Activated naive CD4-positive, alpha-beta T cell (primary cell): ENCODE measurements at places on chromosomes 1 and 21.

- no peak for DNase-seq
Observed at GRCh38 chr1:89041119-89041641, 18.5 kb upstream of the GBP3 start.

DNA sequence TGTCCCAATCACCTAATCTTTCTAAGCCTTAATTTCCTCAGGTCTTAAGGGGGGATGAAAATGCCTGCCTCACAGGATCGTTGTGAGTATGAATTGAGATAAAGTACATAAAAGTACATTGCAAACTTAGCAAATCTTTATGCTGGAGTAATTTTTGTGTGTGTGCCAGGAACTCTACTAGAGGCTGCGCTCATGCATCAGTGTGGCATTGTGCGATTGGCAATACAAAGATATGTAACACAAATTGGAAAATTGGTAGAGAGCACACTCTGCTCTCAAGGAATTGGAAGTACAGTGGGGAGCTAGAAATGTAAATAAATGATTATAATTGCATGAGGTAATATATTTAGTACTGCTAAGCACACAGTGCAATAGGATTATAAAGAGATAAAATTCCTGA, 398.3 kb downstream of the DUSP10 start:
- DNase-seq = no peak

DNA sequence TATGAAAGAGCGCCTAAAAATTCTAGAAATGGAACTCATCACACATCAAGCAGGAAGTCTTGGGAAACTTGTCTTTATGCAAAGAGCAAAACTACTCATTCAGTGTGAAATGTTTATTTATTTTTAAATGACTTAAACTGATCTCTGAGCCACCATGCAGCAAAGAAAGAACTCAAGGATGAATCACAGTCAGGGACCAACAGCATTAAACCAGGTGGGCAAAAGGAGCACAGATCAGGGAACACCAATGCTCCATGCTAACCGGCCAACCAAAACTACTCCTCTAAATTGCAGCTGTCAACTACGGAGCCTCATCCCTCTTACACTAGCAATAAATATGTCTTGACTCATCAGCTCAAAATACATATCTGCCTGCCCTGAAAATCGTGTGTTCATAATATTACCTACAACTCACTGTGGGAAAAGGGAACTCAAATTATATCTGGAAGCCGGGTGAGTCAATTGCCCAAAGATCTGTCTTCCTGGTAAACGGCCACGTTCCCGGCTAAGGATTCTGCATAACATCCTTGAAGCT, 129.2 kb downstream of the PTPN14 start:
- no peak for DNase-seq

DNA sequence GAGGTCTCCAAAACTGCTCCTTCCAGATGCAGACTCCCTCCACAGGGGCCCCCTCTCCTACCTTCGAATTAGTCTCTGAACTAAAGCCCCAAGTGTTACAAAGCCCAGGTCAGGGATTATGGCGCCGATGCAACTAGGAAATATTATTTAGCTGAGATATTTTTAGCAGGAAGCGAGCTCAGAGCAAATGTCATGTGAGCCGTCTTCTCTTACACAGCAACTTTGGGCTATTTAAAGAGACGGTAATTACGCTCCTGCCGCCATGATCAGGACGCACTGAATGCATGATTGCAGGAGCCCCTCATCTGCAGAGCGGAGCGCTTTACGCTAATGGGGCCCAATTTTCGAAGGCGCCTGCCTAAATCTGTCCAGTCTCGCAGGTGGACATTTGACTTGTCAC, 55.3 kb upstream of the TARDBP start:
- DNase-seq = no peak

DNA sequence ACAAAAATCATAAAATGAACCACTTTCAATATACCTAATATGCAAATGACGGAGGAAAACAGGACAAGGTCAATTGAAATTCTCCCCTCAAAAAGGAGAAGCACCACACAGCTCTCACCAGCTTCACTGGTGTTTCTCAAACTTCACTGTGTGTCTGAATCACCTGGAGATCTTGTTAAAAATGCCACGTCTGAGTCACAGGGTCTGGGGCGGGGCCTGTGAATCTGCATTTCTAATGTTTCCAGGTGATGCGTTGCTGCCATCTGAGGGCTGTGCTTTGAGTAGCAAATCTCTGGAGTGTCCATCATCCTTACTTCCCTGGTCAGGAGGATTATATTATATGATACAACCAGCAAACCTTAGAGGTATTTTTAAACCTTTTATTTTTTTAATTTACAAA, 9.0 kb downstream of the CLDN19 start:
- no peak for DNase-seq

DNA sequence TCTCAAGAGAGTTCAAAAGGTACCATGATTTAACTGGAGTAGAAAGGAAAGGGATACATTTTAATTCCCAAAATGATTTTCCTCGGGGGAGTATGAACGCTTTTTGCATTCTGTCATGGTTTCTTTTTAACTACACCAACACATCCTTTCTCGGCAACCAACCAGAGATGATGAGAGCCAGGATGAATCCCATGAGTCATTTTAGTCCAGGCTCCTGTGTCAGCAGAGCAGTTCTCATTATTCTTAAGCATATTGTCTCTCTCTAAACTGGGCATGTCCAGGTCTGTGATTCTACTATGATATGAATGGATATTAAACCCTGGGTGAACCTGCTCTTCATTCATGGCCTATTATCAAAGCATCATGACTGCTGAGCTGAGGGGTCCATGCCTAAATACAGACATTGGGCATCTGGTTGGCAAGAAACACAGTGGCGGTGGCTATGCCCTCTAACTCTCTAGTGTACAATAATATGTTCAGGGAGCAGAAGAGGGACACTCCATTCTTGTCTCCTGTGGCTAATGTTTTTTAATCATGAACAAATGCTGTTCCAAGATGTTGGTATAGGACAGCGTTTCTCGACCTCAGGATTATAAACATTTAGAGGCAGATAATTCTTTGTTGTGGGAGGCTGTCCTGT, 124.3 kb upstream of the ESRRG start:
- DNase-seq = no peak

DNA sequence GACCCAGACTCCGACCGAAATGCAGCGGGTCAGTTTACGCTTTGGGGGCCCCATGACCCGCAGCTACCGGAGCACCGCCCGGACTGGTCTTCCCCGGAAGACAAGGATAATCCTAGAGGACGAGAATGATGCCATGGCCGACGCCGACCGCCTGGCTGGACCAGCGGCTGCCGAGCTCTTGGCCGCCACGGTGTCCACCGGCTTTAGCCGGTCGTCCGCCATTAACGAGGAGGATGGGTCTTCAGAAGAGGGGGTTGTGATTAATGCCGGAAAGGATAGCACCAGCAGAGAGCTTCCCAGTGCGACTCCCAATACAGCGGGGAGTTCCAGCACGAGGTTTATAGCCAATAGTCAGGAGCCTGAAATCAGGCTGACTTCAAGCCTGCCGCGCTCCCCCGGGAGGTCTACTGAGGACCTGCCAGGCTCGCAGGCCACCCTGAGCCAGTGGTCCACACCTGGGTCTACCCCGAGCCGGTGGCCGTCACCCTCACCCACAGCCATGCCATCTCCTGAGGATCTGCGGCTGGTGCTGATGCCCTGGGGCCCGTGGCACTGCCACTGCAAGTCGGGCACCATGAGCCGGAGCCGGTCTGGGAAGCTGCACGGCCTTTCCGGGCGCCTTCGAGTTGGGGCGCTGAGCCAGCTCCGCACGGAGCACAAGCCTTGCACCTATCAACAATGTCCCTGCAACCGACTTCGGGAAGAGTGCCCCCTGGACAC, 534 bp downstream of the C1orf56 start:
- no peak for DNase-seq

DNA sequence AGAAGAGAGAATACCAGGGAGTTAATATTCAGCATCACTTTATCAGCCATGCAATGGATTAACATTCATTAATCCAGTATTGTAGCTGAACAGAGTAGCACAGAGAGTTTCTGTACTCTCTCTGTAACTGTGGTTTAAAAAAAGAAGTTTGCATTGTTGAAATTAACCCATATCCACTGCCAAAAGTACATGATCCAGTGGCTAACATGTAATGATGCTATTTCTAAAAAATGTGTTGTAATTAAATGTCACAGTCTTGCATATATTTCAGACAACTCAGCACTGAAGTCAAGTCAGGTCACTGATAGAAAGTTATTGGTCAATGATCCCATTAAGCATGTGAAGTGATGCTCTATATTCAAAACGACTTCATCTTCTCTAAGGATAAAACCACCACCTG, 141.3 kb downstream of the NRIP1 start:
- no peak for DNase-seq

- DNase-seq = no peak
Observed at GRCh38 chr1:99843760-99844159, 6.4 kb upstream of the AGL start.
